Frontal cortex (tissue), 4 donors: ENCODE measurements at places on chromosomes 1 and 21.

DNA sequence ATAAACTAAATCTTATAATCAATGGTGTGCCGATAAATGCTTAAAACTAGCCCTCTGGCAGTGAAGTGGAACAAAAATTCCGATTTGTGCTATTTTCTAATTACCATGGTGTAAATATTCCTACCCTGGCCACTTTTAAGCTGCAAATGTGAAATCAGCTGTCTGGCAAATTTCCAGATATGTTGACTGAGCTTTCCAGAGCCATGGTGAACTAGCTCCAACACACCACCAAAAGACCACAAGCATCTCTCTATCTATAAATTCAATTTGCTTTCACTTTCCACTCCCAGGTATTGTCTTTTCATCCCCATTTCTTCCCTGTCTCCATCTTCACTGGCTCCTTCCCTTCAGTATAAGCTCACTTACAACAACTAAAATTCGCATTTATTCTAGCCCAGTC is 152.3 kb upstream of the RGS18 start:
- no peak for DNase-seq

DNA sequence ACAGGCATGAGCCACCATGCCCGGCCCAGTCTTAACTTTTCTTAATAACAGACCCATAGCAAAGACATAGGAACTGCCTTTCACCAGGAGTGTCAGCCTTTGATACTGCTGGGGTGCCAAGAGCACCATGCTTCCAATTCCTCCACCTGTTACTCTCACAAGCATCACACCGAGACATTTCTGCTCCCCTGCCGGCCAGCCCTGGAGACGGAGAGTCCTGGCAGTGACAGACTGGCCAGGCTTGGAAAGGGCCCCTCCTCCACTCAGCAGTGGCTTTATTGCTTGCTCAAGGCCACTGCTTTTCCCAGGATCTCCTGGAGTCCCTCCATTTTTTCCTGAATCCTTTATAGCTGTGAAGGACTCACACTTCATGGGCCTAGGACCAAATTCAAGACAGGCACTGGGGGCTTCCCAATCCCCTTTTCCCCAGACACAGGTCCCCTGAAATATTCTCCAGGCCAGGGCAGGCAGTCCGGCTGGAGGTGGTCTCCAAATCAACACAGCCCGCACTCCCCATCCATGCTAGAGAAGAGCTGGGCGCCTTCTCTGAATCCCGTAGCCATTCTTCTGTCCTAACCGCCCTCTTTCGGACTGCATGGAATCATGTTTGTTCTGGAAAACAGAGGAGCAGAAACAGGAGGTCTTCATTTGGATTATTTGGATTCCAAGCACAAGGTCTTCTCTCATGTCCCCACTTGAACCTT is 25.5 kb upstream of the PTPRF start:
- no peak for DNase-seq

DNA sequence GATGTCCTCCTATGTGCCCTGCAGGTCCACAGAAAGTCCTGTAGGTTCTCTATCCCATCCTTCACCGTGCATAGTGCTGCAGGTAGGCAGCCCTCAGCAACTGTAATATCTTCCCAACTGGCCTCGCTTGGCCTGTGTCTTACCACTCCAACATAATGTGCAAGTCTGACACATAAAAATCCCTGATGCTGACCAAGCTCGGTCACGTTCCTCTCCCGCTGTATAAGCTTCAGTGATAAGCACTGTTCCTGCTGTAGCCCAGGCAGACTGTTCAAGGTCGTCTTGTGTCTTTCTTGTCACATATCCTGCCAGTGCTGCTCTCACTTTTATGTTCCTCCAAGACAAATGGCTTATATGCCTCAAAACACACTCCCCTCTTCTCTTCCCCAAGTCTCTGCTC is 19.4 kb upstream of the KCNE1 start:
- DNase-seq, result no peak

- DNase-seq, result no peak
Observed at GRCh38 chr1:82400521-82400920, 599.8 kb downstream of the ADGRL2 start.

DNA sequence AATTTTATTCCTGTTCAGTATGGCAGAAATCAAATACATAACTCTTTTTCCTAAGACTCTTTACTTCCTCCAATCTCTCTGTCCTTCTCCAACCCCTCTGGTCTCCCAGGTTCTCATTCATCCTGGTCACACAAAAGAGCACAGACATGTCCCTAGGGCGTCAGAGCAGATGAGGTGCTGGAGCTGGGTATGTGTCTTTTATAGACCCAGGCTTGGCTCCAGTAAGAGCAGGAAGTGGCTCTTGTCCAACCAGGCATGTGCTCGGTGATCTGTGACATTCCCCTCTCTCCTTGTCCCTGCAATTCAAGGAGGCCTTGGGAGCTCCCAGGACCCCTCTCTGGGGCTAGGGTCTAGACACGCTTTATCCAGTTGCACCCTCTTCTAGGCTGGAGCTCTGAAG is 18.0 kb upstream of the LCE2D start:
- DNase-seq, result no peak

GRCh38 chr1:88321706-88322105 is 362.4 kb upstream of the PKN2 start:
- DNase-seq, result no peak

GRCh38 chr1:87989346-87989745 is 660.7 kb downstream of the LMO4 start:
- DNase-seq, result no peak

DNA sequence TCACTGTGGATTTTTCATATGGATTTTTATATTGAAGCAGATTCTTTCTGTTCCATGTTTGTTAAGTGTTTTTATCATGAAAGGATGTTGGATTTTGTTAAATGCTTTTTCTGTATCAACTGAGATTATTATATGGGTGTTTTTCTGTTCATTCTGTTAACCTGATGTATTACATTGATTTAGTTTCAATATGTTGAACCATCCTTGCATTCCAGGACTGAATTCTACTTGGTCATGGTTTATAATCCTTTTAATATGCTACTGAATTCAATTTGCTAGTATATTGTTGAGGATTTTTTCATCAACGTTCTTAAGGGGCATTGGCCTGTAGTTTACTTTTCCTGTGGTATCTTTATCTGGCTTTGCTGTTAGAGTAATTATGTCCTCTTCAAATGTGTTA is 55.8 kb downstream of the CCDC30 start:
- DNase-seq, result no peak

DNA sequence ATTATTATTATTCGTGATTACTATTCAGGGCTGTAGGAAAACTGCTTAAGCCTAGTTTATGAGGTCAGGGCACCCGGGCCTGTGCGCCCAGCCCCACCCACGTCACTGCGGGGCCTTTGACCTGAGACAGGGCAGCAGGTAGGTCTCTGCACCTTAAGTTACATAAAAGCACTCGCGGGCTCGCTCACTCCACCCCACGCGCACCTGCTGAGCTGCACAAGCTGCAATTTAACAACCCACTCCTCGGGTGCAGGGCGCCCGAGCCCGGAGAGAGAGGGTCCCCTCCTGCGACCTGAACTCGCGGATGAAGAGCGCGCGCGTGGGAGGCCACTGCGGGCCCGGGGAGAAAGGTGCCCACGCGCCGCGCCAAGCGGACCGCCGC is 477 bp downstream of the ICMT start:
- DNase-seq, result no peak

DNA sequence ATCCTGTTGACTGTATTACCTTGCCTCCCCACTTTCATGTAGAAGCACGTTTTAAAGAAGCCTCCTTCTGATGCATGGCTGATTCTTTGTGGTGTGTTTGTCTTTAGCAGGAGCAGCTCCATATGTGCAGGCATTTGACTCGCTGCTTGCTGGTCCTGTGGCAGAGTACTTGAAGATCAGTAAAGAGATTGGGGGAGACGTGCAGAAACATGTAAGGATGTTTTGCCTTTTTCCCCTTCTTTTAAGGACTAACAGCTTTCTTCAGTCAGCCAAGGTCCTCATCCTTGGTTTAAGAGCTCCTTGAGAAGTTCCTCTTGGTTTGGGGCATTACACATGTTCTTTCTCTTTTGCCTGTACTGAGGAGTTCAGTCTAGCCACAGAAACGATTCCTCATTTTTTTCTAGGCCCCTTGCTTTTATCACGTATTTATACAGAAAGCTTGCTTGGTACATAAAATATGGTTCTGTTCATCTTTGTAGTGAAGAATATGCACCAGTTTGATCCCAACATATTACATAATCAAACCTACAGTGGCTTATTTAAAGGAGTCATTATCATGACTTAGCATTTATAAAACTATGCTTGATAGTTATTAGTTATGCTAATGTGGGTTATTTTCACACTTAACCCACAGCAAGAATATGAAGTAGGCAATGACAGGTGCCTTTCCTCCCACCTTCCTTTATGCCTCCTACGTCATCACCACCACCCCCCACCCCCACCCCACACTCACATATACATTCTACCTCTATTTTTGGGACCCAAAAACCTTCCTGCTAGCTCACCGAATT is 19.6 kb downstream of the CAP1 start:
- DNase-seq, result no peak

- DNase-seq, result no peak
Observed at GRCh38 chr21:29737186-29737585, 202.6 kb downstream of the GRIK1 start.

GRCh38 chr1:62724430-62724829 is 36.2 kb upstream of the DOCK7 start:
- DNase-seq, result no peak

- no peak for DNase-seq
Observed at GRCh38 chr1:104574620-104575019, 824.9 kb downstream of the AMY1C start.

GRCh38 chr21:45436351-45437065 is 31.5 kb downstream of the COL18A1 start:
- DNase-seq, result no peak

- DNase-seq, result no peak
Observed at GRCh38 chr1:221350091-221350490, 391.8 kb downstream of the DUSP10 start.

- peak; percentile 34 for DNase-seq
Observed at GRCh38 chr1:86380257-86380861, 15.8 kb downstream of the ODF2L start.

- DNase-seq, result no peak
Observed at GRCh38 chr1:66350001-66350547, 183.9 kb upstream of the SGIP1 start.

DNA sequence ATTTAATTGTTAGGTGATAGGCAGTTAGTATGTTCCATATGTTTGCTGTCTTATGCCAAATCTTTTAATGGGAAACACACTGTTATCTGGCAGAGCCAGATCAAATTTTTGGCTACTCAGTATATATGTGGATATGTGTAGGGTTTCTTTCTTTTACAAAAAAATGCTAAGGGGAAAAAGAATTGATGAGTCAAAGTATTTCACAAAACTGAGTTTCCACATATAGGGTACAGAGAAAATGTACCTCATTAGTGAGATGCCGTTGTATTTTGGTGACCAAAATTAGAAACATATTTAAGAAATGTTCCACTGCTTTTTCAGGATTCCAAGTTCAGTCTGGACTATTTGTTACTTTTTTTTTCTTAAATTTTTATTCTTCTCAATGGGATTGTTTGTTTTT is 201.2 kb upstream of the PTGFR start:
- DNase-seq, result no peak

DNA sequence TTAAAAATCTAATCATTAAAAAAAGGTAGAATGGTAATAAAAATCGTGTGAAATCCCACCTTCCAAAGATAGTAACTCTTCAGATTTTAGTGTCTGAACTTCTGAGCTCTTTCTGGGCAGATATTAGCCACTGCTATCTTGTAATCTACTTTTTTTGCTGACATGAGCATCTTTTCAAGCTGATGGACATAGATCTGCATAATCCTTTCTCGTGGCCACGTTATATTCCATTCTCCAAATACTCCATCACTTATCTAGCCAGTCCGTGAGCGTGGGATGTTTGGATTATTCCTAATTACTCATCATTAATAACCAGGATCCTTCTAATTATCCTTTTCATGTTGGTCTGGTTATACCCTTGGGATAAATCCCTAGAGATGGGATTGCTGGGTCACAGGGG is 254.2 kb upstream of the VAMP3 start:
- no peak for DNase-seq

- DNase-seq, result peak; percentile 14
Observed at GRCh38 chr1:10633416-10633815, 158.7 kb downstream of the PEX14 start.

DNA sequence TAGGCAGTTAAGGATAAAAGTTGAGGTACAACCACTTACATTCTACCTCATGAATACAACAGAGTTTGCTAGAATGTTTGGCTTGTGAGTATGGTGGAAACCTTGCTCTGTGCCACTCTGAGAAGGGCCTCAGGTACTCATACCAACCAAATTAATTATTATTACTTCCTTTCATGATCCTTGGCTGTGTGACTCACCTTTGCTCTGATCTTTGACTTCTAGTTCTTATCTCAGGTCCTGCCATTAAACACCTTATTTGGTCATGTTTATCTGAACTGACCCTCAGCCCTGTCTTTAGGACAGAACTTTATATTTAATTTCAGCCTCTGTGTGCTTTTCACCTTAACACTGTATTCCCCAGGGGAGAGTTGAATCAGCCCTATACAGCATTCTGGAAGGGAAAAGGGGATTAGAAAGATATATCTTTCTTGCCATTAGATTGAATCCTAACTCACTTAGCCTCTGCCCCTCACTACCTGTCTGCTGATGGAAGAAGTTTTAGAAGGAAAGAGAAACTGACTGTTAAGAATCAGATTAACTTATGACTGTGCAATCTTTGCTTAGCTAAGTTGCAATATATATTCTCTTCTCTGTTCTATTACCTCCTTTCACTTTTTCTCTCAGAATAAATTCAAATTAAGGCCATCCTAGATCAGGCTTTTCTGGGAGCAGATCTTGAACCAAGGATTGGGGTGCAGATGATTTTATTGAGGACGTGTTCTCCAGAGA is 260.4 kb upstream of the DPYD start:
- no peak for DNase-seq

GRCh38 chr1:246724731-246725095 is 504 bp downstream of the SCCPDH start:
- peak; percentile 30 for DNase-seq

DNA sequence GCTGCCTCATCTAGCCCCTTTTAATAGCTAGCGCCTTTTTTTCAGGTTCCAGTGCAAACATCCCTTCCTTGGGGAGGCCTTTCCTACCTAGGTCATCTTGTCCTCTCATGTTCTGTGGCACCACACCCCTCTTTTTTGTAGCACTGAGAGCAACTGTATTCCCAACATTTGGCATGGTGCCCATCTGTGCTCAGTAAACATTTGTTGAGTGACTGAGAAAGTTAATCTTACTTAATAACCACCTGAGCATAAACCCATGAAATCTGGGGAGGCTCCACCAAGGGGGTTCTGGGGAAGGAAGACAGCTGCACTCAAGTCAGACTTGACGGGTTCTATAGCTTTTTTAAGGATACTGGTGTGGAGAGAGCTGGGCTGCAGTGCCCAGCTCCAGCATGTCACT is 90.0 kb downstream of the NOS1AP start:
- DNase-seq, result no peak

GRCh38 chr1:229637746-229638145 is 11.7 kb downstream of the URB2 start:
- no peak for DNase-seq

- DNase-seq, result no peak
Observed at GRCh38 chr1:235597867-235598553, 51.6 kb downstream of the GNG4 start.

- DNase-seq, result no peak
Observed at GRCh38 chr1:223338811-223339746, 24.9 kb downstream of the SUSD4 start.

GRCh38 chr1:245510144-245510543 is 355.4 kb downstream of the KIF26B start:
- DNase-seq, result no peak

- DNase-seq, result no peak
Observed at GRCh38 chr21:32977216-32977615, 48.5 kb upstream of the OLIG2 start.

GRCh38 chr1:158942490-158942889 is 11.1 kb downstream of the PYHIN1 start:
- DNase-seq, result no peak

GRCh38 chr1:108561689-108562326 is 1.9 kb downstream of the EEIG2 start:
- DNase-seq, result peak; percentile 18
